Renal cortical epithelial cell (primary cell): ENCODE measurements at places on chromosomes 7 and 10. TPM values are rescaled to one million over a fixed set of nuclear protein-coding genes. Genes with fewer than 3 reads are reported as not detected.

DNA sequence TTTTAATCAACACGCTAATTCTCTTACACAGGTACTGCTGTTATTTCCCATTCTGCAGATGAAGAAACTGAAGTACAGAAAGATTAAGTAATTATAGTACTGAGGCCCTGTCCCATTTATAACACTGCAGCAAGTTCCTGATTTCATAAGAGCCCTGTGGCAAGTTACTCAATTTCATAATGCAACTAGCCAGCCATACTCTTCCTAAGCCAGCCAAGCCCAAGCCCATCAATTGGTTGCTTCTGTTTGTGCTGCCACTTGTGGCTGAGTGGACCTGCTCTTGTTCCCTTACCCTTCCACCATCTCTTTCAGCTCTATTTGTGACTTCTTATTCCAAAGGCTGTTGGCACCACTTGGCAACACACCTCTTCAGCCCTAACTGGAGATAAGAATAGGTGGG, 19.7 kb upstream of the PRPF18 start:
- peak; percentile 42 for DNase-seq

GRCh38 chr7:78014401-78014800, 215.8 kb downstream of the PHTF2 start:
- no peak for DNase-seq

- peak; percentile 86 for DNase-seq
Measured at GRCh38 chr7:92766461-92767003, 69.8 kb downstream of the CDK6 start.

DNA sequence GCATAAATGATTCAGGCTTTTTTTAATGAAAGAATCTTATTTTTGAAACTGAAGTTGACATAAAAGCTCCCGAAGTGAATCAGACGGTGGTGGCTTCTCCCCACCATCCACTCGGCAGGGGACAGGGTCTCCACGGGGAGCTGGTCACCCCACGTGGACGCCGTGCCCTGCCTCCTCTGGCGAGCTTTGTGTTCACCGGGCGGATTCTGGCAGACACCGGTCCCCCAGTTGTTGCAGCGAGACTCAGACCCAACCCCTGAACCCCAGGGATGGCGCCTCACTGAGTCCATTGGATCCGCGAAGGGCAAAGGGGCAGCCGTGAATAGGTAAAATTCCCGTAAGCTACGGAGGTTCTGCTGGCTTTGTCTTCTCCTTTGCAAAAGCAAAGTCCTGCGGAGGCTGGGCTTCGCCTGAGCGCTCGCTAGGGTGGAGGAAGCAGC, 38.4 kb downstream of the PTPRN2 start:
- DNase-seq: no peak

DNA sequence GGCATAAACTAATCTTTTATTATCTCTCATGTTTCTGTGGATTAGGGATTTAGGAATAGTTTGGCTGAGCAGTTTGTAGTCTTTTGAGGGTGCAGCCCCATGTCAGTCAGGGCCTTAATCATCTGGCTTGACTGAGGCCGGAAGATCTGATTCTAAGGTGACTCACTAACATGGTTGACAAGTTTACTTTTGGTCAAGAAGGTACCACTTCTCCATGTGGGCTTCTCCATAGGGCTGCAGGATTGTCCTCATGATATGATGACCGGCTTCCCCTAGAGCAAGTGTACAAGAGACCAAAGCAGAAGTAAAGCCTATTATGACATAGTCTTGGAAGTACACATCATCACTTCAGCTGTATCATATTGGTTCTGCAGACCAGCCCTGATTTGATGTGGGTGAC, 45.9 kb upstream of the OIT3 start:
- peak; percentile 27 for DNase-seq

DNA sequence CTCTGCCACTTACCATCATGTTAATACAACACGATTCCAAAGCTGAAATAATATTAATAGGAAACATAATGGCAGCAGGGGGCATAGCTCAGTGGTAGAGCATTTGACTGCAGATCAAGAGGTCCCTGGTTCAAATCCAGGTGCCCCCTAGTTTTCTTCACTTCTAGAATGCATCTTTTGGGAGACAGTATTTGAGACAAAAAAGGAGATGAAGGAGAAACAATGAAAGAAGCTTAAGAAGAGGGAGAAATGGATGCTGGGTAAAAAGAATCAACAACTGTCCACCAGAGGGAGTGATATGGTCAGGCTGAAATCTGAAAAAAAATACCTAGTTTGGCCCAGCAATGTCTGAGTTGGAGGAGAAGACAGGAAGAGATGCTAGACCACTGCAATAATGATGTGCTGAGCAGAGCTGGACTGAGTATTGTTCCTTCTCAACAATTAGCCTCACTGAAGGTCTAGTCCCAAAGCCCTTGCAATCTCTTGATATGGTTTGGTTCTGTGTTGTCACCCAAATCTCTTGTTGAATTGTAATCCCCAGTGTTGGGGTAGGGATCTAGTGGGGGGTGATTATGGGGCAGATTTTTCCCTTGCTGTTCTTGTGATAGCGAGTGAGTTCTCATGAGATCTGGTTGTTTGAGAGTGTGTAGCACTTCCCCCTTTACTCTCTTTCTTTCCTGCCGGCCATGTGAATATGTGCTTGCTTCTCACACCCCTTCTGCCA, 48.3 kb downstream of the ZNF783 start:
- DNase-seq: peak; percentile 65

DNA sequence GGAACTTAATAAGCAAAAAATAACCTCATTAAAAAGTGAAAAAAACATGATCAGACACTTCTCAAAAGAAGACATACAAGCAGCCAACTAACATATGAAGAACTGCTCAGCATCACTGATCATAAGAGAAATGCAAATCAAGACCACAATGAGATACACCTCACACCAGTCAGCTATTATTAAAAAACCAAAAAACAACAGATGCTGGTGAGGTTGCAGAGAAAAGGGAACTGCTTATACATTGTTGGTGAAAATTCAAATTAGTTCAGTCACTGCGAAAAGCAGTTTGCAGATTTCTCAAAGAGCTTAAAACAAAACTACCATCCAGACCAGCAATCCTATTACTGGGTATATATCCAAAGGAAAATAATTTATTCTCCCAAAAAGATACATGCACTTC, 513.3 kb downstream of the MDFIC start:
- DNase-seq: no peak

DNA sequence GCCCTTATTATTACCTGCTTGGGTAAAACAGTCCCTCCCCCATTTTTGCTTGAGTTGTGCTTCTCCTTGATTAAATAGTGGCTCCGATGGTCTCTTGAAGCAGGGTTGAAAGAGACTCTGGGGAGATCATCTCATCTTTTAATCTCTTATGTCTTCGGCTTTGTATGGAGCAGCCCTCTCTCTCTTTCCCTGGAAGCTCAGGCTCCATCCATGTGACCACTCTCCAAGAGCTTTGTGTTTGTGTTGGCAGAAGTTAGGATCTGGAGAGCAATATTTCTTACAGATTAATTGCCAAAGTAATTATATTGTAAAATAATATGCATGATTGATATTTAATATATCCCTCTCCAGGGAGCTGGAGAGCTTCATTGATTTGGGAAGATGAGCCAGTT, 76.9 kb downstream of the LRRC4 start:
- no peak for DNase-seq

Gene TACR2
- total RNA-seq: 0.05 TPM in 1 of 2 replicates, not detected in the other
